Immature natural killer cell (primary cell): ENCODE measurements at places on chromosomes 16 and 17.

GRCh38 chr17:62732125-62732524, 76.0 kb downstream of the MARCHF10 start:
- no peak for DNase-seq

DNA sequence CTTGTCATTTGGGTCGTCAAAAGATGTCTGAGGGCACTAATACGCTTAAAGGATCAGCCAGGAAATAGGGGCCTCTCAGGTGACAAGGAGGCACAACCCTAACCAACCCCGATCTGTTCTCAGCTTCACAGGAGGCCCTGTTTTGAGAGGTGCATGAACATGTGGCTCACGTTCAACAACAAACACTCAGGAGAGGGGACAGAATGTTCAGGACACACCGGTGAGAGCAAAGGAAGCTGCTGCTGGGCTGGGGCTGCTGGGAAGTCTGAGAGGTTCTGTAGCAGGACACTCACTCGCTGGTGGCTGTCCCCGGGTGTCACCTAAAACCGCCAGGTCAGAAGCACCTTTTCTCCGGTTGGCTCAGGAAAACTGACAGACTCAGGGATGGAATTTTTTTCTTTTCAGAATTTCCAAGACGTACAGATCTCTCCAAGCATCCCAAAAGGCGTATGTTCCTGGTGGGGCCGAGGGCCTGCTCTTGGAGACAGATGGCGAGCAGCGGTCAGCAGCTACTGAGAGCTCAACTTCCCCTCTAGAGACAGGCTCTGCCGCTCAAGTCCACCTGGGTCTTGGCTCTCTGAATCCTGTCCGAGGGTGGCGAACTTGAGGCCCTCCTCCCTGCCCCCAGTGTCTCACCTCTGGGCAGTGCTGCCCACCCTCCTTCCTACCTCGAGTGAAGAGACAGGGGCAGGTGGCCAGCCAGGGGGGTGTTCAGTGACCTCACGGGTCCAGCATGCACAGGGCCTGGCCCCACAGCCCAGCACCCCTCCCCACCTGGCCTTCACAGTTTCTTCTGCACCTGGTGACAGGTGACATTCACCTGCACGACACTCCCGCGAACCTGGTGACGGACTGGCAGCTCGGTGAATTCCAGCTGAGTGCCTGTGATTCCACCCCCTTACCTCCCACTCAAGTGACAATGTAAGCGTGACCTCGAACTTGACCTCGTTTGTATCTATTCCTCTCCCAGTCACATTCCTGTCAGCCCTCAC, 22.9 kb downstream of the CLUH start:
- DNase-seq: no peak

DNA sequence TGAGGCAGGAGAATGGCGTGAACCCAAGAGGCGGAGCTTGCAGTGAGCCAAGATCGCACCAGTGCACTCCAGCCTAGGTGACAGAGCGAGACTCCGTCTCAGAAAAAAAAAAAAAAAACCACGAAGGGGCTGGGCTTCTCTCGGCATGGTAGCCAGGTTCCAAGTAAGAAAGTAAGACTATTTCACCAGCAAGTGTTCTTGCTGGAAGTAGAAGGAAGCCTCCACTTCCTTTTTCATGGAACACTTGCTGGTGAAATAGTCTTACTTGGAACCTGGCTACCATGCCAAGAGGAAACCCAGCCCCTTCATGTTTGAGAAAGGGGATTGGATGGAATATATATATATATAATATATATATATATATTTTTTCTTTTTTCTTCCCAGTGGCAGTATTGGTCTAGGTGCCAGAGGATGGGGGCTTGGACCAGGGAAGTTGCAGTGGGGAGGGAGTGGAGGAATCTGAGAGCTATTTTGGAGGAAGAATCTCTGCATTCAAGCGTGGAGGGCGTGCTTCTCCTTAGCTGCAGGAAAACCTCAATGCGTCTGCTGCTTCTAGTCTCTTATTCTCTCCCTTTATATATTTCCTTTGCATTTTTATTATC, 7.2 kb upstream of the N4BP1 start:
- DNase-seq: no peak

DNA sequence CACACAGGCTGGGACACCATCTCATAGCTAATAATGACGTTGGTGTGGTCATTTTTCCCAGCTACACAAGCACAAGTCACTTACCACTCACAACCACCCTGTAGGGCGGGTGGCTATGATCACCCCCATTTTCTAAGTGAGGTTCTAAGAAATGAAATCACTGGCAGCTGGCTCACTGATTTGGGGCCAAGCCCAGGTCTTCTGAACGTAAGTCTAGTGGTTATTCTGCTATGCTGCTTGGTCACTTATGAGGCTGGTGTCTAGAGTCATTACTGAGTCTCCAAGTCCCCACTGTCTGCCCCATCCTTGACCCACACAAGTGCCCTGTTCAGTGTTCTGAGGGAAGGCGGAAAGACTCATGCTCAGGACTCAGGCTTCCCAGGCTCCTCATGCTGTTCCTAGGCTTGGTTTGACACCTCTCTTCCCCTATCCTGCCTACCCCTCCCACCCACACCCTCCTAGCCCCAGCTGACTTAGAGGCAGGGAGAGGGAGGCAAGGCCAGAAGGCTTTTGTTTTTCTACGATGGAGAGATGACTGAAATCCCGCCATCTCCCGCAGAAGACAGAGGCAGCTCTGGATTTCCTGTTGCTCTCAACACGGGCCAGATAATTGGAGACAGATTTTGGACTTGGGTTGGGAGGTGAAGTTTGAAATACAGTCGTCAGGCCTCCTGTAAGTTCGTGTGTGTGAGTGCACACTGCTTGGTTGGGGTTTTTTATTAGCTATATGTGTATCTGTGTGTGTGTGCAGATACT, 32.2 kb downstream of the FZD2 start:
- DNase-seq: no peak

DNA sequence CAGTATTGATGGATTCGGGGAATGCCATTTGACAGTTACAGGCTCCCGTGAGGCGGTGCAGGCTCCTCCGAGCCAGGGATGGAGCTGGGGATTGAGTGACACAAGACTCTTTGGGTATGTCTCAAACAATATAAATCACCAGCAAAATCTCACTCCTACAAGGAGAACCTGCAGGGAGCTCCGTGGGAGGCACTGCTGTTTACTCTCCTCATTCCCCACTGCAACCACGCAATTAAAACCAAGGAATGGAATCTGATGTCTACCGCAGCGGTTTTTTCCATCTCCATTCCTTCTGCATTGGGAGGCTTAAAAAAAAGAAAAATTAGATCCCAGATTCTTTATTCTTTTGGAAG, 157.9 kb downstream of the WWOX start:
- DNase-seq: no peak

GRCh38 chr16:87457709-87458423, 35.0 kb downstream of the ZCCHC14 start:
- DNase-seq: no peak

GRCh38 chr17:72822358-72823023, 270.0 kb downstream of the SLC39A11 start:
- no peak for DNase-seq

DNA sequence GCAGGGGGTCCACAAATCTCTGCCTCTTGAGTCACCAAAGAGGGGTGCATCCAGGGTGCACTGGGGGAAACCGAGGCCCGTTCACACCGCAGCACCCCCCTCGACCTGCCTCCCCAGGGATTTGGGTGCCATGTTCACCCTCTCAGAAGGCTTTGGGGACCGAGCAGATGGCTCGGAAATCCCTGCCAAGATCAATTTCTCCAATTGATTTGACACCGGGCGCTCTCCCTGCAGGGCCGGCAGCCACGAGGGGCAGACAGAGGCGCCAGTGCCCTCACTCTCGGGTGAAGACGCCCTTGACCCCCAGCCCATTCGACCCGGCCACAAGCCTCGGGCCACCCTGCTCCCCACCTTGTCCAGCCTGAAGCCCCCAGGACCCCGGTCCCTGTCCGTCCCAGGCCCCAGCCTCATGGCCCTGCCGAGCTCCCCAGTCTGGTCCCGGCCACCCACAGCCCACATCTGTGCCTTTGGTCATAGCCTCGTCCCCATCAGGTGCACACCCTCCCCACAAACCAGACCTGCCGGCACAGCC, 9.3 kb downstream of the SSTR5 start:
- no peak for DNase-seq

- DNase-seq: peak; percentile 6
These were observed 942 bp downstream of the LDAF1 start for GRCh38 chr16:21159281-21159951.

DNA sequence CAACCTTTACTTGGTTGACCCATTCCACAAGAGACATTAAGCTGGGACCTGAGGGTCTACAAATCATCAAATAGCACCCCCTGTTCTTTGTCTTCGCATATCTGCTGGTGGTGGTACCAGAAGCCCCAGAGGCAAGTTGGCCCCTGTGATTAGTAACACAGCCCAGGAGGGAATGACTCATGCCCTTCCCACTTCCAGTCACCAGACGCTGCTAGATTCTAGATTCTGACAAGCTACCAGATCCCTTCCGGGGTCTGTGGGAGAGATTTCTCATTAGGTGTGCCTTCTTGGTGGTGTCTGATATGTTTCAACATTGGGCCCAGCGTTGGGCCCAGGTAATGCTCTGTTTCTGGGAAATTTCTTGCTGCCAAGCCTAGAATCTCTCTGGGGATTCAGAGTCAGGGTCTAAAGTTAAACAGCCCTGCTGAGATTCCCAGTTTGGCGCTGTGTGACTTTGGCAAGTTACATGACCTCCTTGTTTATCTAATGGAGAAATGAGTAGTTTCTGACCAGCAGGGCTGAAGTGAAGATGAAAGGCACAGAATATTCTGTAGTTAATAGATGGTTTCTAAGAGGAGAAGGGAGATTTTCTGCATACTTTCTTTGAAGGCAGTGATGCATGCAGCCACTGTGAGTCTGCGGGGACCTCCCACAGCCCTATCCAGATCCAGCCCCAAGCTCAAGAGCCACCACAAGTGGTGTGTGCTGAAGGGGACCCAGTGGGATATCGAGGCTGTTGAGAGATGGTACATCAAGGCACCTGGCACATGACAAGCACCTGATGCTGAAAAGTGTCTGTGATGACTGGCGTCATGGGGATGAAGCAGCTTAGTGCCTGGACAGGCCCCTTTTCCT, 3.9 kb downstream of the TRPV2 start:
- DNase-seq: no peak

DNA sequence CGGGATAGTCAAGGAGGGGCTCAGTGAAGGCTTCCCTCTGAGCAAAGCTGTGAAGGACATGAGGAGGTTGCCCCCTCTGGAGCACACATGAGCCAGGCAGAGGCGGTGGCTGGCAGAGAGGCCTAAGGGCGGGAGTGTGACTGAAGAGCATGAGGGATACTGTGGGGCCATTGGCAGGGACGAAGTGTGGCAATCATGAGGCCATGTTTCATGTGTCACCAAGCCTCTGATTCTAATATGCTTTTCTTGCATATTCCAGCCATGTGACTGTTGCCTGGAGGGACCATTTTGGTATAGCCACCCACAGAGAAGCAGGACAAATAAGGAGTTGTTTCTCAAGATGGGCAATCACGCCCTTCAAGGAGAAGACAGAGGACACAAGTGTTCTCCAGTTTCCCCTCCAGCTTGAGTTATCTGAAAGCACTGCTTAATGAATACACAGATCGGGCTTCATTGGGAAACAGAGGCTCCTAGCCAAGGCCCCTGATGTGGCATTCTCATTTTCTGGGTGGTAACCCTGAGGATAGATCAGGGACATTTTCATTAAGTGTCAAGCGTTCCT, 68.0 kb downstream of the AKAP1 start:
- DNase-seq: no peak

- DNase-seq: peak; percentile 53
These were observed 17.7 kb downstream of the BCL7C start for GRCh38 chr16:30875871-30876801.

- no peak for DNase-seq
These were observed 124.2 kb downstream of the TMEM132E start for GRCh38 chr17:34703533-34703932.

- no peak for DNase-seq
These were observed 13.7 kb downstream of the WNT9B start for GRCh38 chr17:46865100-46865499.

DNA sequence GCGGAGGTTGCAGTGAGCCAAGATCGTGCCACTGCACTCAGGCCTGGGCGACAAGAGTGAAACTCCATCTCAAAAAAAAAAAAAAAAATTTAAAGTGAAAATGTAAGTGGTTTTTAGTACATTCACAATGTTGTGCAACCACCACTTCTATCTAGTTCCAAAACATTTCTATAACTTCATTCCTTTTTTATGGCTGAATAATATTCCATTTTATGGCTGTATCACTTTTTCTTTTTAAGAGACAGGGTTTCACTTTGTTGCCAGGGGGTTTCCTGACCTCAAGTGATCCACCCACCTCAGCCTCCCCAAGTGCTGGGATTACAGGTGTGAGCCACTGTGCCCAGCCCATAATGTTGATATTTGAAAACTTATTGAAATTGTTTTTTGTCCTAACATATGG, 11.7 kb upstream of the CMTM3 start:
- DNase-seq: no peak

DNA sequence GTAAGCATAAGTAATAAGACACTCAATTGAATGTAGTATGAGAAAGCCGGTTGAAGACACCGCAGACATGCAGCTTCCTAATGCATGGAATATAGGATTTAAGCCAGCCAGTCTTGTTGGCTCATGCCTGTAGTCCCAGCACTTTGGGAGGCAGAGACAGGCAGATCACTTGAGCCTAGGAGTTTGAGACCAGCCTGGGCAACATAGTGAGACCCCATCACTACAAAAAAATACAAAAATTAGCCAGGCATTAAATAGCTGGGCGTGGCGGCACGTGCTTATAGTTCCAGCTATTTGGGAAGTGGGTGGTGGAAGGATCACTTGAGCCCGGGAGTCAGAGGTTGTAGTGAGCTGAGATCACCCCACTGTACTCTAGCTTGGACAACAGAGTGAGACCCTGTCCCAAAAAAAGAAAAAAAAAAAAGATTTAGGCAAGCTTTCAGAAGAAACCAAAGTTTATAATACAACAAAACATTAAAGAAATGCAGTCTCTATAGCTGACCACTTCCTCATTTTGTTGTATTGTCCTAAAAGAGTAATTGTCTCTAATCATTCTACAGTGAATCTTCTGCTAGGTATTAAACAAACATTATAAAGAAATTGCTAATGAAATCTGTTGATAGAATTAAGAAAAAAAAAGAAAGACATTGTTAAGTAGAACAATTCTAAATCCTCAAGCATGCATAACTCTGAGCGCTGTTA, 68.6 kb upstream of the KIFC3 start:
- no peak for DNase-seq

GRCh38 chr17:83153681-83154310, 74.4 kb downstream of the METRNL start:
- no peak for DNase-seq

DNA sequence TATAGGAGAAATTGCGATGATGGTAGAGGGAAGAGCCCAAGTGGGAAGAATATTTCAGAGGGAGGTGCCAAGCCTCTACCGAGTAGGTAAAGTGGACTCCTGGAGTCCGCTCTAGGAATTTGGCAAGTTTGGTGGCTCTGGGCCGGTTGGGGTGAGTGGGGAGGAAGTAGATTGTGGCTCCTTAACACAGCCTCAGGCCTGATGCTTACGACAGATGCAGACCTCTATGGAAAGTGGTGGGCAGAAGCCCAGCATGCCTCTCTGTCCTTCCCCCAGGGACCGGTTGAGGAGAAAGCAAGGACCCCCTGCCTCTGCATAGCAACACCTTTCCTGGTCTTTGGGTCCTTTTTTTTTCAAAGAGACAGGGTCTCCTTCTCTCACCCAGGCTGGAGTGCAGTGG, 55.9 kb upstream of the SIAH1 start:
- DNase-seq: no peak
